ENCODE measurements at places on chromosomes 3 and 15.

DNA sequence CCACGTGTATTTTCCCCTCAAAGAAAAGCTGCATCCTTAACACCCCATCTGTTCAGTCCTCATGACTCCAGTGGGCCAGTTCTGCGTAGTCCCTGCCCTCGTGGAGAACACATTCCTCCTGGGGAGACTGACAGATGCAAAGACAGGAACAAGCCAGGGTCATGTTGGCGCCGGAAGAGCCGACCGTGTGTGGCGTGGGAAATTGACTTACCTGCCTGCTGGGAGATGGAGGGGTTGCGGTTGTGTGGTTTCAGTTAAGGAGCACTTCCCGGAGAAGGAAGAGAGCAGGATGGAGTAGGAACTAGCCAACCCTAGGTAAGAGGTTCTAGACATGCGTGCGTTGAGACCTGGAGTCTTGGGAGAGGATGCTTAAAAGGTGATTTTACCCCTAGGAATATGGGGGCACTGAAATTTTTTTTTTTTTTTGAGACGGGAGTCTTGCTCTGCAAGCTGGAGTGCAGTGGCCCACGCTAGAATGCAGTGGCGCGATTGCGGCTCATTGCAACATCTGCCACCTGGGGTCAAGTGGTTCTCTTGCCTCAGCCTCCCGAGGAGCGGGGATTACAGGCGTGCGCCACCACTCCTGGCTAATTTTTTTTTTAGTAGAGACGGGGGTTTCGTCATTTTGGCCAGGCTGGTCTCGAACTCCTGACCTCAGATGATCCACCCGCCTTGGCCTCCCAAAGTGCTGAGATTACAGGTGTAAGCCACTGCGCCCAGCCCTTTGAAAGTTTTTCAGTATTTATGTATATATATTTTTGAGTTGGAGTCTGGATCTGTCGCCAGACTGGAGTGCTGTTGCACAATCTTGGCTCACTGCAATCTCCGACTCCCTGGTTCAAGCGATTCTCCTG lies 1.4 kb downstream of the VHL start:
- no peak for DNase-seq

DNA sequence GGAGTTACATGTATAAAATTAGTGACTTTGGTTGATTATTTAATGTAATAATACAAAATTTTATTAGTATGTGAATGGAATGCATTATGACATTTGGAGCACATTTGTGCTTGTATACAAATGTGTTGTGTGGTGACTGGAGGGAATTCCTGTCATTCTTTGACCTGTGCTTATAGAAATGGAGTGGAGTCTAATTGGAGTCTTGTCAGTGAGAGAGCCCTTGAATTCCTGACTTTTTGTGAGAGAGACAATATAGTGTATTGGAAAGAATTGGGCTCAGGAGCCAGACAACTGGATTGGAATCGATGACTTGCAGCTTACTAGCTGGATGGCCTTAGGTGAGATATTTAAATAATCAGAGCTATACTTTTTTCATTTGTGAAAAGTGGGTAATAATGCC lies 9.4 kb downstream of the TCF12 start:
- no peak for DNase-seq

GRCh38 chr15:73648014-73648295 lies 14.8 kb upstream of the NPTN start:
- no peak for DNase-seq

GRCh38 chr3:108021131-108021530 lies 69.7 kb downstream of the CD47 start:
- DNase-seq, result no peak

DNA sequence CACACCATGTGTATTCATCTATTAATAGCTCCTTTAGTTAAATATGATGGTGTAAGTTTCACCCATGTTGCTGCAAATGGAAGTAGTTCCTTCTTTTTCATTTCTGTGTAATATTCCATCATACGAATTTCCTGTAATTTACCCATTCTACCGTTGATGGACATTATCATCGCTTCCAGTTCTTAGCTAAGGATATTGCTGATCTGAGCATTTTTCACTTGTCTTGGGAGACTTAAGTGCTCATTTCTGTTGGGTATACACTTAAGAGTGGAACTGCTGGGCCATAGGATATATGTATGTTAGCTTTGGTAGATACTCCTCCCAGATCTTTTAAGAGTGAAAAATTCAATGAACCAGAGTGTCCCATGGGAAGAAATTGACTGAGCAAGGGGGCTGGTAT lies 11.0 kb downstream of the PLIN1 start:
- no peak for DNase-seq

DNA sequence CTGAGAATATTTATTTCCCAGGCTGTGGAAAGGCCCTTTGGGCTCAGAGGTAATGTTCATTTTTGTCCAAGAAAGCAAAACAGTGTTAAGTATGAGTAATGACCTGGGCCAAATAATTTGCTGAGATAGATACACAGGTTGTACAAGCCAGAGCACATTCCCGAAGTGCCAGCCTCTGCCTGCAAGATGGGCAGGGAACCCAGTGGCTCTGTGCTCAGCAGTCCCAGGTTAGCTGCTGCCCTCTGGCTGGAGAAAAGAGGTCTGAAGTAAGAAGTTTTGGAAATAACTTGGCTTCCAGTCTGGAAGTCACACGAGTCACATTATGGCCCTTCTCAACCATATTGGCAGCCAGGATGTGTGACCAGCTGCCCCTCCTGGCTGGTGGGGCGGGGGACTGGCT lies 20.2 kb downstream of the MYZAP start:
- no peak for DNase-seq

DNA sequence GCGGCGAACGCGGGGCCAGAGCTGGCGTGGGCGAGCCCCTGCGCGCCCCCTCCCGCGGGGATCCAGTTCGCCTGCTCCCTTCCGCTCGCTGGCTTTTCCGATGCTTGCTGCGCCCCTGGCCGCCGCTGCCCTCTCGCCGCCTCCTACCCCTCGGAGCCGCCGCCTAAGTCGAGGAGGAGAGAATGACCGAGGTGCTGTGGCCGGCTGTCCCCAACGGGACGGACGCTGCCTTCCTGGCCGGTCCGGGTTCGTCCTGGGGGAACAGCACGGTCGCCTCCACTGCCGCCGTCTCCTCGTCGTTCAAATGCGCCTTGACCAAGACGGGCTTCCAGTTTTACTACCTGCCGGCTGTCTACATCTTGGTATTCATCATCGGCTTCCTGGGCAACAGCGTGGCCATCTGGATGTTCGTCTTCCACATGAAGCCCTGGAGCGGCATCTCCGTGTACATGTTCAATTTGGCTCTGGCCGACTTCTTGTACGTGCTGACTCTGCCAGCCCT lies 721 bp downstream of the P2RY1 start:
- no peak for DNase-seq

- DNase-seq, result no peak
Measured at GRCh38 chr3:195908694-195909581, 587 bp upstream of the TNK2 start.

DNA sequence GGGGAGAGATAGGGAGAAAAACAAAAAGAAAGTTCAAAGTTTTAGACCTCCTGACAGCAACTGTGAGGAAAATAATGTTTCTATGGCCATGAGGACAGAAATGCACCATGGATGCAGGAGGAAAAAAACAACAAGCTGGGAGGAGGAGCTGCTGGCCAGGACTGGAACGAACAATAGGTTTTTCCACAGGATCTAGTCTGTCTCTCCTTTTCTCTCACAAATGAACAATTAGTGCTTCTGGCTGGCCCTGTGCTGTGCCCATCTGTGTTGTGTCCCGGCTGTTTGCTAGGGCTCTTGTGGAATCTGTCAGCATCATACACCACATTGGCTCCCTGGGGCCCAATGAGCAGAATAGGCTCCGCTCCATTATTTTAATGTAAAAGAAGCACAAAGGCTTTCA lies 15.2 kb downstream of the GK5 start:
- no peak for DNase-seq

DNA sequence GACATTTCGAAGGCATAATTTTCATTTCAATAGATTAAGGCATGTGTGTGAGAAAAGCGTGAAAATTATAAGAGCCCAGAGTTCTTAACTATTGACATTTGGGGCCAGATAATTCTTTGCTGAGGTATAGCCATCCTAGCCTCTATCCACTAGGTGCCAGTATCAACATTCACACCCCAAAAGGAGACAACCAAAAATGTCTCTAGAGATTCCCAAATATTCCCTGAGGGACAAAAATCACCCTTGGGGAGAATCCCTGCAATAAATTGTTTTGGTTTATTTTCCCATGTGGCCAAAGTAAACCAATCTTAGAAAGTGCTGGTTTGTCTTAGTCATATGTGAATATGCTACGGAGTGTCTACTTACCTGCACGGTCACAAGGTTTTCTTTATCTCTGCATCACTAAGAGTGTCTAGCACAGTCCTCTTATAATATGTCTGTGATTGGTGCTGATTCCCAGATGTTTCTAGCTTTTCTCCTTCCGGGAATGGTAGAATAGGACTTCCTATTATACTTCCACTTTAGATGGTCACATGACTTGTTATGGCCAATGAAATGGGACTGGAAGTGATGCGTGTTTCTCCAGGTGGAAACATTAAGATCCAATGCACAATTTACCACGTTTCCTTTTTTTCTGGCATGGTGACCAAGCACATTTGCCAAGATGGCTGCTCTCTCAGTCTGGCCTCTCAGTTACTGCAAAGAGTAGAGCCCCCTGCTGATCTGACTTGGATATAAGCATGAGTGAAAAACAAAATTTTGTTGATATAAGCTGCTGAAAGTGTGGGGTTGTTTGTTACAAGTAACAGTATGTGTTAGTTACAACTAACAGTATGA lies 8.0 kb upstream of the KBTBD8 start:
- DNase-seq, result no peak

GRCh38 chr3:142861926-142862325 lies 27.0 kb downstream of the PCOLCE2 start:
- no peak for DNase-seq

DNA sequence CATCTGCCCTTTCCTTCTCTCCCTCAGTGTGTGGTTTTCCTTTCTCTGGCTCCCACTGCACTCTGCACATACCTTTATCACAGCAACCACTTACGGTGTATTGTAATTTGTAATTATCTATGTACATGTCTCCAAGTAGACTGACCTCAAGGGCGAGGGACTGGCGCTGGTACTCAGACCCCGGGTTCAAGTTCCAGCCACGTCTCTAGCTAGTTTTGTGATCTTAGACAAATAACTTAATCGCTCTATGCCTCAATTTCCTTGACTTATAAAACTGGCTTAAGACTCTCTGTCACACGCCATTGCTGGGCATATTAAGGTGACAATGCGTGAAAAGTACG lies 607 bp upstream of the SENP2 start:
- DNase-seq, result no peak
